Fibroblast of lung (primary cell): ENCODE measurements at places on chromosomes 7 and 10.

GRCh38 chr7:111647881-111648280 is 85.6 kb upstream of the IMMP2L start:
- no peak for DNase-seq

GRCh38 chr7:67913604-67914003 is 917.0 kb downstream of the TYW1 start:
- peak; percentile 54 for DNase-seq

DNA sequence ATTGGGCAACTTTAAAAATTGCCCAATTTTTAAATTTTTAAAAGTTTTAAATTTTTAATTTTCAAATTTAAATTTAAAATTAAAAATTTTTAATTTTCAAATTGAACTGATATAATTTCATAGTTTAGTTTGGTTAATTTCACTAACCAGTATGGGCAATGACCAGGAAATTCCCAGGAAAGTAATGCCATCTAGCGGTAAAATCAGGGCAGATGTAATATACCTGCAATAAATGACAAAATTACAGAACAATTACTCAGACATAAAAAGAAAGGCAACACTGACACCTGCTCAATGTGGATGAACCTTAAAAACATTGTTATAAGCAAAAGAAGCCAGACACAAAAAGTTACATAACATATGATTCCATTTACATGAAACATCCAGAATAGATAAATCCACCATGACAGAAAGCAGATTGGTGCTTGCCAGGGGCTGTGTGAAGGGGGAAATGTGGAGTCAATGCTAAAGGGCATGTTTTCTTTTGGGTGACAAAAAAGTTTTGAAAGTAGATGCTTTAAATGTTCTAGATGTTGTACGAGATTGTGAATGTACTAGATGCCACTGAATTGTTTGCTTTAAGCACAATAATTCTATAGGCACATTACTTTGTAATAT is 28.6 kb upstream of the SLC16A12 start:
- peak; percentile 71 for DNase-seq

- peak; percentile 91 for DNase-seq
Measured at GRCh38 chr10:3754727-3755439, 30.1 kb downstream of the KLF6 start.

GRCh38 chr10:43396928-43397624 is 11.9 kb downstream of the HNRNPF start:
- peak; percentile 81 for DNase-seq

GRCh38 chr10:103668351-103669242 is 175.1 kb downstream of the NEURL1 start:
- DNase-seq = peak; percentile 75

- DNase-seq = no peak
Measured at GRCh38 chr10:1376384-1376945, 320.3 kb downstream of the WDR37 start.

GRCh38 chr7:8389593-8390261 is 43.7 kb upstream of the NXPH1 start:
- no peak for DNase-seq

- DNase-seq = no peak
Measured at GRCh38 chr10:61411706-61412105, 41.5 kb downstream of the TMEM26 start.

GRCh38 chr7:83455612-83456011 is 193.3 kb downstream of the SEMA3E start:
- DNase-seq = no peak

DNA sequence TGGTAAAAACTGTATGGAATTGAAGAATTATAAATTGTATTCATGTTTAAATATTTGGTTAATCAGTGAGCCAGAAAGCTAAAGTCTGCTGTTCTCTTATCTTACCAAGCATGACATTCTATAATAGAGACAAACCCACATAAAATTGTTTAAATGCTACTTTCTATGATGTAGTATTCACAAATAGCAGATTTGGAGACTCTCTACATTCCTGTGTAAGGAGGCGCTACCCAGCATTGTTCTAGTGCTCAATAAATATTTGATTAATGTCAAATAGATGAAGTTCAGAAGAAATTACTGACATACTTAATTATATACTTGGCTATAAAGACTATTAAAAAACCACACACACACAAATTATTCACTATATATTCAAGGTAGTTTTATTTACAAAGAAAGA is 49.8 kb downstream of the DOCK4 start:
- no peak for DNase-seq

DNA sequence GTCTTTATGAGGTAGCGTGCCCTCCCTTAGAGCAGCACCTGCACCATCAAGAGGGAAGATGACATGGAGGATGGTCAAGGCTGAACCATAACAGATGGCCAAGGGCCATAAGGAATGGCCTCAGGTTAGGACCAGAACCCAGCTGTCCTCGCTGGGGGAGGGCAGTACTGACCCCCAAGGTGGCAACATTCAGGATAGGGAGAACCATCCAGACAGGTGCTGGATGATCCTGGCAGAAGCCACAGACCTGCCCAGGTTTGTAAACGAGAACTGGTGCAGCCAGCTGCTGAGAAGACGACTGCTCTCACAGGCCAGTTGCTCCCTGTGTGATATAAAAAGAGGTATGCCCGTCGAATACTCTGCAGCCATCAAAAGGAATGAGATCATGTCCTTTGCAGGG is 320.4 kb downstream of the GLRX3 start:
- DNase-seq = no peak

DNA sequence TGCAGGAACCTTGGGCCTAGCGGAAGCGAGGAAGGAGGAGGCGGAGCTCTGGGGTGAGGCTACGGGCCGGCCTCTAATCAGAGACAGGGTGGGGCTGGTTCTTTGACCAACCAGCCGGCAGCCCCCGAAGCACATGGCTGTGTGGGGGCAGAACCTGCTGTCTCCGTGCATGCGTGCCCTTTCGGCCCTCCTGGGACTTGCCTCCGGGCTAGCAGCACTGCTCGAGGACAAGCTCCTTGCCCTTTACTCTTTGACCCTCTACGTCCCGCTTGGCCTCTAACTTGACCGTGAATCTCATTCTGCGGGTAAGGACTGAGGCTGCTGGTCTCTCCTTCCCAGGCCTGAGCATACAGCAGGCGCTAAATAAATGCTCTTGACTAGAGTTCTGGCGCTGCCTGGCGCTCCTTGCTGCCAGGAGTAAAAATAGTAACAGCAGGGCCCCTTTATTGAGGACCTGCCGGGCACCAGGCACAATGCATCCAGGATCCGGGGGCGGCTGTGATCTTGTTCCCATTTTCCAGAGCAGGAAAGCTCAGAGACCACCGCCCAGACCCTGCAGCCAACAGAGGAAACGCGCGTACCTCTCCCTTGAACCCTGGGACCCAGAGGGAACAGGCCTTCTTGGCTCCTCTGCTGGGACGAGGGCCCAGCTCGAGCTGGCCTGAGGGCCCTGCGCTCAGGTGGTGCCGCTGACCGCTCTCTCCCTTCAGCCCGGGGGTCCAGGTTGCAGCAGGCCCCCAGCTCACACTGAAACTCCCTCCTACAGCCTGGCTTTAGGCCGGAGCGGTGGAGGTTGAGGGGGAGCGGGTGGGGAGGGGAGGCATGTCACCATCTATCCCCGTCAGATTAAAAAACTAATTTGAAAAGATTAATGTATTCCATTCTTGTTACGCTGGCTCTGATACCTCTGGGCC is 2.7 kb upstream of the COMTD1 start:
- DNase-seq = no peak

DNA sequence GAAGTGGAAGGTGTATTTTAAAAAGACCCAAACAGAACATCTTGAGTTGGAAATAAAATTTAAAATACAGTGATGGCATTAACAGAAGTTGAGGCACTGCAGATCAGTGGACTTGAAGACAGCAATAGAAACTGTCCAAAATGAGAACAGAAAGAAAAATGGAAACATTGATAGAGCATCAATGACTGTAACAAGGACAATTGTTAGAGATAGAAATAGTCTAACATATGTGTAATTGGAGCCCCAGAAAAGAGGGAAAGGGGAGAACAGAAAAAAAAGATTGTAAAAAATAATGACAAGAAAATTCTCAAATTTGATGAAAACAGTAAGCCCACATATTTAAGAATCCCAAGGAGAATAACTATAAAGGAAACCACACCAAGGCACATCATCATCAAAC is 29.4 kb downstream of the VKORC1L1 start:
- no peak for DNase-seq

DNA sequence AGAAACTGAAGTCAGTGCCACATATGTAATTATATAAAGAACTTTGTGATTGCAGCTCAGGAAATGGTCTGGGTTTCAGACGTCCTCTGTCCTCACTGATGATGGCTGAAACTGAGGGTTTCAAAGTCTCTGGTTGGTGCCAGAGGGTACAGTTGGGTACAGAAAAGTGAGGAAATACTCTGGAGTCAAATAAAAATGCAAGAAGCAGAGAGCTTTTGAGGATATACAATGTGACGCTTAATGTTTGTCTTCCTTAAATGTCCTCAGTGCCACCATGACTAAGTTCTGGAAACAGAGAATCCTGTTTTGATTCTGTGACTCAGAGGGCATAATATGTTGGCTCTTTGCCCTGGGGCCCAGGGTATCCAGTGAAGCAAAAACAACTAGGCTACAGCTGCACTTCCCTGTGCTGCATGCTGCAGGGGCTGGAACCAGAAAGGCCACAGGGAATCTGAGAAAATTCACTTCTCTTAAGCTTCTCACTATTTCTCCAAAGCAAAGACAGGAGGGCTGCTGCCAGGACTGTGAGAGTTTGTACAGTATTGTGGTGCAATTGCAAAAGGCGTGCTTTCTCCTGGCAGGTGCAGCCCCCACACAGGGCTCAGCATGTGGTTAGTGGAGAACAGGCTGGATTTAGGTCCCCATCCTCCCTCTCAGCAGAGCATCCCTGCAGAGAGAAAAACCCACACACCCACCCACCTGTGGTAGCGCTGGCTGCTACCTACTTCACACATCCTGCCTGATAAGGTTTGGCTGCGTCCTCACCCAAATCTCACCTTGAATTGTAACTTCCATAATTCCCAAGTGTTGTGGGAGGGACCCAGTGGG is 169.5 kb upstream of the SVIL start:
- peak; percentile 92 for DNase-seq

- DNase-seq = no peak
Measured at GRCh38 chr7:140245611-140246105, 68.9 kb upstream of the KDM7A start.

- no peak for DNase-seq
Measured at GRCh38 chr7:31569528-31569927, 55.6 kb downstream of the ITPRID1 start.

- no peak for DNase-seq
Measured at GRCh38 chr7:15104411-15105092, 202.0 kb upstream of the DGKB start.

GRCh38 chr10:94623572-94623971 is 60.0 kb upstream of the CYP2C18 start:
- peak; percentile 38 for DNase-seq

- DNase-seq = no peak
Measured at GRCh38 chr10:80075781-80076180, 2.7 kb upstream of the TMEM254 start.

GRCh38 chr7:39554583-39555165 is 11.5 kb upstream of the YAE1 start:
- peak; percentile 5 for DNase-seq

GRCh38 chr7:141511676-141512396 is 39.4 kb upstream of the AGK start:
- no peak for DNase-seq

- DNase-seq = peak; percentile 82
Measured at GRCh38 chr10:73095481-73096021, 1.1 kb downstream of the P4HA1 start.

DNA sequence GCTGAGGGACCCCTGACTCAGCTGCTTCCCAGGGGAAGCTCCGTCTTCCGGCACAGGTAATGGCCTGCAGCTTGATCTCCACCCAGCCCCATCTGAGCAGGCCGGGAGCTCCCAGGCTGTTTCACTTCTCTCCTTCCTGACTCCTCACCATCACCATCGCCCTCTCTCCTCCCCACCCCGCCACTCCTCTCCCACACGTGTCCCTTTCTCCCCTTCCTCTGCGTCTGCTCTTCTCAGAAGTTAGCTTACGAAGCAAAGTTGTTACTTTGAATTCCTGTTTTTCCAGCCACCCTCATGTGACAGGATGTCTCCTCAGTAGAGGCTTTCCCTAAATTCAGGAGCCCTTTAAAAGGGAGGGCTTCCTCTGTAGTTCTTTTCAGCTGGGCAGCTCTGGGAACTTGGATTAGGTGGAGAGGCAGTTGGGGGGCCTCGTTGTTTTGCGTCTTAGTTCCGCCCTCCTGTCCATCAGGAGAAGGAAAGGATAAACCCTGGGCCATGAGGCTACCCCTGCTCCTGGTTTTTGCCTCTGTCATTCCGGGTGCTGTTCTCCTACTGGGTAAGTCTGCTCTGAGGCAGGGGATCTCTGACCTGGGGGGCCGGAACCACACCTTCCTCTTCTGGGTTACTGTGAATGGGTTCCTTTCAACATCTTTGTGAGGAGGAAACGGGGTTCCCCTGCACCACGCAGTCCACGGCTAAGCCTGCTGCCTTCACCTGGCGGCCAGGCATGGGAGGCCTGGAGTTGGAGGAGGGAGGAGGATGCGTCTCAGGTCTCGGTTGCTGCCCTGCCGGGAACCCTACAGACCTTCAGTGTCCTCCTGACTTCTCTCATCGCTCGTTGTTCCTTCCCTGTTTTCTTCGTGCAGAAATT is at the start of gene MRC1:
MRC1 (plus strand) TSS at position 378 of the 871 bp plus-strand sequence; CDS start at position 496, 118 bp downstream.
- DNase-seq = no peak

- no peak for DNase-seq
Measured at GRCh38 chr10:80253266-80253962, 36.0 kb downstream of the MAT1A start.

GRCh38 chr7:8379264-8379663 is 54.1 kb upstream of the NXPH1 start:
- no peak for DNase-seq

DNA sequence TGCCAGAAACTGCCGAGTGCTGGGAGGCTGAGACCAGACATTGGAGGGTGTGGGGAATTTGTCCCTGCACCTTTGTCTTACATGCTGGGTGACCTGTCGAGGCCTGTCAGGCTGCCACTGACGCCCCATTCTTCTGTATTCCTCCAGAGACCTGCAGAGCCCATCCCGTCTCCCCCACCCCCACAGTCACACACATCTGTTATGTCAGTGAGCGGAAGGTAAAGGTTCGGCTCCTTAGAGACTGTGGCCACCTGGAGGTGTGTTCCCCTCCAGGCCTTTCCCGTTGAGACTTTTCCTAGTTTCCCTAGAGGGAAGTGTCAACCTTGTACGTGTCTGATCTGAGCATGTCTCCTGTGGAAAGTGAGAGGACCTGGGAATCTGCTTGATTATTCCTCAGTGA is 84.5 kb downstream of the ATXN7L1 start:
- DNase-seq = no peak

DNA sequence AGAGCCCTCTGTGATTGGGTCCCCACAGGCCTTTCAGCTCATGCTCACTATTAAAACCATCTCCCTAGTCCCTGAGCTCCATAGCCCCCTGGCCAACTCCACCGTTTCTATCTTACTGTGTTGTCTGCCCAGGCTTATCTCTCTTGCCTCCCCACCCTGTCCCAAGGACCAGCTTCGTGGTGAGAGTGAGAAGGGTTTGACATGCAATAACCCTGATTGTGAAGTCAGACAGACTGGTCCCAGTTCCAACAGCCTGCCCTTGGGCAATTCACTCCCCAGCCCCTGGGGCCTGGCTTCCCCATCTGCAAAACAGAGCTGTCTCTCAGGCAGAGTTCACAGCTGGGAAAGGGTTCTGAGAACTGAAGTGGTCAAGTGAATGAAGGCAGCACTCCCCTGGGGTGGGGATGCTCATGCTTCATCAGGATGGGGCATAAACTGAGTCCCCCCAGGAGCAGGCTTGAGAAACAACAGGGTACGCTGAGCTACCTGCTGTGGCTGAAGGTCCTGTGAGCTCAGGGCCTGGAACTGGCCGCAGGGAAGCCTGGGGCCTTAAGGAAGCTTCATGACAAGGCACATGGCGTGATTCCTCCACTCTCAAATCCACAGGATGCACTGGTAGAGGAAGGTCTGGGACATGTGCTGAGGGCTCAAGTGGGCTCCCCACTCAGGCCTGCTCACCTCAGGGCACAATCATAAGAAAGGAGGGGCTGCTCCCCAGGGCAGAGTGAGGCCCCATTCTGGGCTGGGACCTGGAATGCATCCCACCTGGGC is 1.8 kb upstream of the PPIF start:
- DNase-seq = no peak
